ENCODE measurements at places on chromosomes 2 and 18.

GRCh38 chr18:76903386-76903785 lies 81.0 kb downstream of the ZNF236 start:
- no peak for DNase-seq

GRCh38 chr18:74184875-74185274 lies 36.6 kb downstream of the TIMM21 start:
- DNase-seq: peak; percentile 71

DNA sequence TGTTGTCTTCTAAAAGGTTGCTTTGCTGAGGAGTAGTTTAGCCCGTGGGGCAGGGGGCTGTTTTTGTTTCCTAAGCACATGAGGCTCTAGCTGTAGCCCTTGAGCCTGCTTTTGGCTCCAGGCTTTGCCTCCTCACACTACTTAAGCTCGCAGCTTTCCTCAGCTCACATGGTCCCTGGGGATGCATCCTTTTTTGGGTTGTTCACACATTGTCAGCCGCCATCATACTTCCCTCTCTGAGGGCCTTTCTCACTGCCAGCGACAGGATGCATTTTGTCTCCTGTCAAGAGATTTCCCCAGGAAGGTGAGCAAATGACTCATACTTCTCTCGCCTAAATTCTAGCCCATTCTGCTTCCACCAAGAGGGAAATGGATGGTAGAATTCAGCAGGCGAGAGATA lies 279.5 kb upstream of the PKDCC start:
- DNase-seq: no peak

- DNase-seq: no peak
These were observed 33.5 kb upstream of the EML4 start for GRCh38 chr2:42135381-42136312.

GRCh38 chr2:20604401-20604911 lies 46.4 kb downstream of the HS1BP3 start:
- DNase-seq: no peak

- DNase-seq: peak; percentile 75
These were observed 2.5 kb downstream of the TMBIM1 start for GRCh38 chr2:218289639-218290315.

DNA sequence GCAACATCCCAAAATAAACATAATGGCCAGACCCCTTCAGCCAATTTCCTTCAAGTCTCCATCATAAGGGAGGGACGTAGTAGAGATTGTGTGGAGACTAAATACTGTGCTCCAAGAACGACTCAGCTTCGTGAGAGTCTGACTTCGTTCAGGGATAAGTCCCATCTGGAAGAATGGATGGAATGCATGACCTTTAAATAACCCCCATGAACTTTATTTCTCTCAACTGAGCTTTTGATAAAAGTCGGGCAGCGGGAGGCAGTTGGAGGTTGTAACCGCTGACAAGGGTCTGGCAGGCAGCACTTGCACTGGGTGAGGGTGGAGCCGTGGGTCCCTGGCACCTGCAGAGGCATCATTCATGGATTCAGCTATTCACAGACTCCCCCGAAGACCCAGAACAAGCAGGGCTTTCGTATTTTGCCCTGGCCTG lies 115.9 kb downstream of the ZFP36L2 start:
- no peak for DNase-seq

DNA sequence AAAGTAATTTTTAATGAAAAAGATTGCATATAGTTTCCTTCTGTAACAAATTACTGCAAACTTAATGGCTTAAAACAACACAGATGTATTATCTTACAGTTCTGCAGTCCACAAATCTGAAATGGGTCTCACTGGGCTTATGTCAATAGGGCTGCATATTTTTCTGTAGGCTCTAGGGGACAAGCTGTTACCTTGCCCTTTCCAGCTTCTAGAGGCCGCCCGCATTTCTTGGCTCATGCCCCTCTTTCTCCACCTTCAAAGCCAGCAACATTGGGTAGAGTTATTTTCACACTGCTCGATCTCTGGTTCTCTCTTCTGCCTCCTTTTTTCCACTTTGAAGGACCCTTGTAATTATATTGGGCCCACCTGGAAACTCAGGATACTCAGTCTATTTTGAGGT lies 16.7 kb downstream of the COPS8 start:
- DNase-seq: no peak

- DNase-seq: no peak
These were observed 5.8 kb upstream of the ANTXR1 start for GRCh38 chr2:69007169-69007568.

DNA sequence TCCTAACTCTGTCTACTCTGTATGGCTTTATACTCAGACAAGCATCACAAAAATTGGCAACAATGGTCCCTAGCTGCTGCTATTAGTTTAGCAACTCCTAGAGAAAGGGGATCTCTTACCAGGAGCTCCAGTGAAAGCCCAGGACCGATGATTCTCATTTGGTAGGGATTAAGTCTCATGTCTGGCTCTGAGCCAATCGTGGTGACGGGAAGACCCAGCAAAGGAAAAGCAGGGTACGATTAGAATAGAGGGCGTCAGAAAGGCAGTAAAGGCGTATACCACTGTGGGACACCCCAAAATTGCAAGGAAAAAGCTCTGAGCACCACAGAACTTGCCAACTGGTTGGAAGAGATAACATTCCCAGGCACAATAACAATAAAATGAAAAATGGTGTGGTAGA lies 129.5 kb downstream of the MTCL1 start:
- no peak for DNase-seq

- no peak for DNase-seq
These were observed 278.7 kb downstream of the FSIP2 start for GRCh38 chr2:186017278-186017677.

- DNase-seq: no peak
These were observed 592.5 kb upstream of the ZEB2 start for GRCh38 chr2:145112467-145112866.

DNA sequence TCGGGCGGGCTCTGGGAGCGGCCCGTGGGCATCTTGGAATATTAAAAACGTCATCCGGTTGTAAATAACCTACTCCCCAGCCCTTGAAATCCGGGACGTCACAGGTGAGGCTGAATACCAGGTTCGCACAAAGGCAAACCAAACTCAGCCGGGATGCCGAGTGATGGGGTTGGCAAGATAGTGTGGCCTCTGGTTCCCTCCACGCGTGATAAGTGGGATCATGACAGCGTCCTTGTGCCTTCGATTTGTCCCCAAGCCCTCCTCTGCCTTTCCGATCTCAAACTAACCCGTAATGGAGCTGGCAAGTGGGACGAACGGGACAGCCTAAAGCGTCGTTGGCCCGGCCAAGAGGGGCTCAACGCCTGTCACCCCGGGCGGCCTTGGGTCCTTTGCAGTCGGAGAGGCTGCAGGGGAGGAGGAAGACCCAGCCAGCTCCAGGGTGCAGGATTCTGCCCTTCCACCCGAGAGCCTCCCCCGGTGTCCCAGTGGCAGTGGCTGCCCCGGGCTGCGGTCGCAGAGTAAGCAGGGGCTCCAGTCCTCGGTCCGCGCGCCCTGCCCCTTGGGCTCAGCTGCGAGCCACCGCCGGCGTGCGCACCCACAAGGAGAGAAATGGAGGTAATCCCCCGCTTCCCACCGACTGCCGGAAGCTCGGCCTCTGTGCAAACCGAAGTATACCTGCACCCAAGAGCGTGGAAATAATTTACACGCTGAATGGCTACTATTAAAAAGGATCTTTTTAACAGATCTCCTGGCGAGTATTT lies 13.4 kb upstream of the PAX3 start:
- DNase-seq: no peak

DNA sequence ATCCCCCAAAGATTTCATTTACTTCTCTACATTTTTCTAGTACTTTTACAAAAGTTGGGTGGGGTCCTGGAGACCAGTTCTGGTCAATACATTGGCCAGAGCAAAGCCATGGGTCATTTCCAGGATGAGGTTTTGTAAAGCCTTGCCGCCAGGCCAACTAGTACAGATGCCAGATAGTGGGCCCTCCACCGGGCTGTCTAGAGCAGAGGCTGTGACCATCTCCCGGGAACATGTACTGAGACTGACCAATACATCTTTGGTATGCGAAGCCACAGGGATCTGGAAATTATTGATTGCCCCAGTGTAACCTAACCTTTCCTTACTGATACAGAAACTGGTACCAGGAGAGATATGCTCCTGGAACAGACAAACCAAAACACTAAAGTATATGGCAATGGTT lies 599.2 kb downstream of the ADCYAP1 start:
- no peak for DNase-seq

DNA sequence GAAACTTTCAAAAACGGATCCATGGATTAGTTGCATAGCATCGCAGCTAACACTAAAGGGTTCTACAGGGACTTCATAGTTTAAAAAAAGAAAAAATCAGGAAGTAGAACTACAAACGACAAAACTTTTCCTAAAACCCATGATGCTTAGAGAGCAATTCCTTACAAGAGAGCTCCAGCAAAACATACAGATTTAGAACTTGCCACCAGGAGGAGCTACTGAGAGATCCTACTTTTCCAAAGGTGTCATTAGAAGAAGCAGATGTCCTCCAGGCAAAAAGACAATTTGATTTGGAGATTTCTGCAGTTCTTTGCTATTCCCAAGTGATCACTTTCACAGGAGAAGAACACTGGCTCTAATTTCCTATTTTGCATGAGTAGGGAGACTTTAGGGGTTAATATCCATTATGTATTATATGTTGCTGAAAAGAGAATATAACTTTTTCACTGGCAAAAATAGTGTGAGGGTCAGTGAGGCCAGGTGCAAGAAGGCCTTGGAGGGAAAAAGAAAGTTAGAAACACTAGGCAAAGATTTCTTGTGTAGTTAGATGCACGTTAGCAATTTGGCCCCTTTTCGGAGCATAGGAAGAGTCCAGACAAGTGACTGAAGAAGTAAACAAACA lies 436.2 kb downstream of the SUCLG1 start:
- peak; percentile 56 for DNase-seq

DNA sequence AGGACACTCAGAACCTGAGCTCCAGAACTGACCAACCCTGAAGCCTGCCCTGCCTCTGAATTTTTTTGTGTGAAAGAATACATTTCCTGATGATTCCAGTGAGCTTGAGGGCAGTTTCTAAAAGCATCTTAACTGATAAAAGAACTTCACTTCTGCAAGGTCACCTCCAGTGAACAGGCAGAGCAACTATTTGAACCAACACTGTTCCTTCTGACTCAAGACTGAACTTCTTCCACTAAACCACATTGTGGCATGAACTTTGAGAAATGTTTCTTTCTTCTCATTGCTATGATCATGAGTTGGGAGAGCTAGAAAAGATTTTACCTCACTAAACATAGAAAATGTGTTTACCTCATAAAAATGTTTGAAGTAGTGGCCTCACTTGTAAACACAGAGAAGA lies 83.8 kb upstream of the SERTAD2 start:
- no peak for DNase-seq

DNA sequence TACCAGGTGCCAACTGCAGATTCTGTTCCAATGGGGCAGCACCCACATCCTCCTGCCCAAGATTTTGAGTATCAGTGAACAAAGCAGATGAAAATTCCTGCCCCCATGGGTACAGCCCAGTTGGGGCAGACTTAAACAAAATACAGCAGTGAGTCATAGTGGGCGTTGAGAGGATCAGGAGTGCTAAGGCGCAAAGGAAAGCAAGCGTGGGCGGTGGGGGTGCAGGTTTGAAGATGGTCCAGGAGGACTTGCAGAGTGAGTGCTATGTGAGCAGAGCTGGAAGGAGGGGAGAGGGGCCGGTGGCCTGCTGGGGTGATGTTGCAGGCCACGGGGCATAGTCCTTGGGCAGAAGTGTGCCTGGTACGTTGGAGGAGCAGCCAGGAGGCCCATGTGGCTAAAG lies 24.7 kb downstream of the STEAP3 start:
- peak; percentile 13 for DNase-seq

- DNase-seq: no peak
These were observed at the start of gene GPR155 for GRCh38 chr2:174486563-174487107. TSS of gene GPR155 (minus strand) at chr2:174487029. CDS start at chr2:174481956, 5,073 bp downstream.

DNA sequence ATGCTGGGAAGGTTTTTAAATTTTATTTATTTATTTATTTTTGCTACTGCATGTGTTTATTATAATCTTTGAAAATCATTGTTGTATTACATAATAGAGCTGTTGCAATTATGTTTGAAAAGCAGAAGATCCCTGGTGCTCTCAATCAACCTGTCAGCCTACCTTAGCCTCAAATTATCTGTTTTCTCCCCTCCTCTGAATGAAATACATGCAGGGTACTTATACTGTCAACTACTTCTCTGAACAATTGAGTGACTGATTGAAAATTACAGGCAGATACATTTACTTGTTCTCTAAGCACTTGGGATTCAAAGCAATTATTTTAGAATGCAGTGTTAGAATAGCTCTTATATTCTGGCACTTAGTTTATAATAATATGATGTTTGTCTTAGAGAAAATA lies 8.1 kb downstream of the KYNU start:
- no peak for DNase-seq

DNA sequence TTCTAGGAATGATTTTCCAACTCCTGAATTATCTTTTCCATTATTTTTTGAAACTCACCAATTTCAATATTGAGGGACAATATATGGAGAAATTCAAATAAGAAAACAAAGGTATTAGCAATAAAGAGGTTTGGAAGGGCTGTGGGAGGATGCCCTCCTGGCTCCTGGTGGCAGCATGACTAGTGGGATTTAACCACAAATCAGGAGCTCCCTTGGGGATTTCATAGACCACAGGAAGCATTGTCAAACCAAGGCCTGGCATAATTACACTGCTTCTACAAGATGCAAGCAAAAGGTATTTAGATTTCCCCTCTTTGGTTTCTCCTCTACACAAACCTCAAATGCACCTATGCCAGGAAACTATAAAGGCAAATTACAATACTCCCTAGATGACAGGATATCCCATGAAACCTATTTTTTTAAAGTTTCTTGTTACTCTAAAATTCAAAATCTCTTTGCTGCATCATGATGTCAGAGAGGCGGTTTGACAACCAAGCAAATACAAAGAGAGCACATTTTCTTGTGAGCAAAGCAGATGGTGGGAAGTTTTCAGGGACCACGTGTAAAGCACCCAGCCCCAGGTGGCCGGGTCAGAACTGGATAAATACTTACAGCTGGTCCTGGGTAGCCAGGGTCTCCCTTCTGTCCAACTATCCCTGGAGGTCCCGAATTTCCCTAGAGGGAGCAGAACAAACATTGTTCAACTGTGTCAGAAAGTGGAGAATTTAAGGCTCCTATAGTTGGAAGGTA lies 67.9 kb downstream of the COL6A3 start:
- no peak for DNase-seq

- DNase-seq: no peak
These were observed 11.6 kb downstream of the CFLAR start for GRCh38 chr2:201127570-201127969.

DNA sequence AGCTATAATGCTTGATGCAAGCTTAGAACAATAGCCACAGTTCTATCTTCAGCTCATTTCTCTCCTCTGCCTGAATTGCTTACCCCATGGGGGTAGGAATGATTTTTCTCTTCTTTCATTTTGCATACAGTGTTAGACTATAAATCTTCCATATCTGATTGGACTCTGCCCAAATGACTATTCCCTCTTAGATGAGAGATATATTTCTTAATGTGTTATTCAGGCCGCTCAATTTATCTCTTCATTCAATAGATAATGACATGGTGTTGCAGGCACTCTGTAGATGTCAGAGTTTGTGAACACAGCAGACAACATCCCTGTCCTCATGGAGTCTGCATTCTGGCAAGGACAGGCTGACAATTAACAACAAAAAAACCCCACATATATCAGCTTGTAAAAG lies 443.7 kb upstream of the CELF4 start:
- no peak for DNase-seq

GRCh38 chr2:120474486-120474885 lies 128.6 kb downstream of the INHBB start:
- no peak for DNase-seq

All from foreskin keratinocyte (primary cell).